Renal cortex interstitium (tissue), 15 donors: ENCODE measurements at places on chromosomes 1 and 21. TPM values are rescaled to one million over a fixed set of nuclear protein-coding genes. Genes with fewer than 3 reads are reported as not detected.

The TFF1 gene
- not detected for polyA plus RNA-seq

The ALPL gene
- 41.4 TPM for polyA plus RNA-seq

The GPATCH2 gene
- polyA plus RNA-seq: 25.9 TPM

The HHIPL2 gene
- 1.2 TPM for polyA plus RNA-seq
